ENCODE measurements at places on chromosomes 5 and 9. TPM values are rescaled to one million over a fixed set of nuclear protein-coding genes. Genes with fewer than 3 reads are reported as not detected.
A peak's percentile ranks its signal among the peaks of the same experiment; 100 is the strongest.

The EIF4EBP3 gene
- total RNA-seq: 1.8 TPM

The PRDM9 gene
- not detected for total RNA-seq

DNA sequence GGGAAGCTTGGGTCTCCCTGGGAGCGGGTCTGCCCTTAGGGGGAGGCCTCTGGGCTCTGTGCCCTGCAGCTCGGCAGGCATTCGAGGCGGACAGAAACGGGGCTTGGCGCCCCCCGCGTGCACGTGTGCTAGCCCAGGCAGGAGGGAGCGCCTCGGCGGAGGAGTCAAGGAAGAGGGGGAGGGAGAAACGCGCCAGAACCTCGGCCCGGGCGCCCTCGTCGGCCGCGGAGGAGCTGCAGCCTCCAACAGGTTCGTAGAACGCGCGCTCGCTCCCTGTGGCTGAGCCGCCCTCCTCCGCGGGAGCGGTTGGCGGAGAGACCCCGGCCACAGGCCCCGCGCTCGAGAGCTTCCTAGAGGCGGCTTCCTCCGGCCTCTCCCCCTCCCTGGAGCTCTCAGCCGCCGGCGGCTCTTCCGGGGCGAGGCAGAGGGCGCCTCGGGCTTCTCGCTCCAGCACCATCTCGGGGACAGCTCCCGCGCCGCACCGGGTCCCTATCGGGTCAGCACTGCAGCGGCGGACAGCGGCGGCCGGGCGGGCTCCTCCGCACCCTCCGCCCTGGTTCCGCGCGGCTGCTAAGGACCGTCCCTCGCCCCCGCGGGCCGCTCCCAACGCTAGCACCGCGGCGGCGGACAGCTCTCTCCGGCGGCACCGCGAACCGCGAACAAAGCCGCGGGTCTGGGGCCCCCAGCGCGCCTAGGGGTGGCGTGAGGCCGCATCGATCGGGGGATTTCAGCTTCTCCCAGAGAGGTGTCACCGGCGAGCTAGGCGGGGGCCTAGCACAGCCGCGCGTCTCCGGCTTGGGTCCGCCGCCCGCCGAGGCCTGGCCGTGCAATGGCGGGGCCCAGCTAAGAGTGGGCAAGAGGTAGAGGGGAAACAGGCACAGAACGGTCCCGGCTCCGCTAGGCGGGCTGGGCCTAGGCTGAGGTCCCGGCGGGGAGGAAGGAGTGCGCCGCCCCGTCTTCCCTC lies 74.6 kb upstream of the CPLX2 start:
- peak; percentile 83 for DNase-seq

- DNase-seq: no peak
These were observed 22.1 kb downstream of the PAEP start for GRCh38 chr9:135583688-135584011.

DNA sequence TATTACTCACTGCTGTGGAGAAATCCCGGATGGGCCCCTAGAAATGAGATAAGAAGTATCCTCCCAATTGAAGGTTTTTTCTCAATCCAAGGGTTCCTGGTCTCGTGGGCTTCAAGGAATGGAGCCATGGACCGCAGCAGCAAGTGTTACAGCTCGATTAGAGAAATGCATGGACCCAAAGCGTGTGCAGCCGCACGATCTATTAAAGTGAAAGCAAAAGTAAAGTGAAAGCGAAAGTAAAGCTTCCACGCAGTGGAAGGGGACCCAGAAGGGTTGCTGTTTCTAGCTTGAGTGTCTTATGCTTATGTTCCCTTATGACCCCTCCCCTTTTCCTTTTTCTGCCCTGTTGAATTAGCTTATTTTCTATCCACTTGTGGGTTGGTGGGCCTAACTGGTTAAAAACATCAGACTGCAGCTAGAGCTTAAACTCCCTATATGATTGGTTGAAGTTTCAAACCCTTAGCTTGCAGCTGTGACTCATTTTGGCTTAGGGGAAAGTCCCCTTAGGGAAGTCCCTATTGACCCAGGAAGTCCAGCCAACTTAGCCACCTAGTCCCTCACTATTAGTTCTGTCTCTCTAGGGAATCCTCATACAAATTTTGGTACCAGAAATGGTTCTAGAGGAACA lies 1111.8 kb downstream of the TAF11L14 start:
- DNase-seq: peak; percentile 2

GRCh38 chr5:125348221-125348692 lies 601.8 kb upstream of the ZNF608 start:
- DNase-seq: peak; percentile 33

Data from fibroblast of lung (primary cell).